ENCODE measurements at places on chromosomes 6 and 20.

DNA sequence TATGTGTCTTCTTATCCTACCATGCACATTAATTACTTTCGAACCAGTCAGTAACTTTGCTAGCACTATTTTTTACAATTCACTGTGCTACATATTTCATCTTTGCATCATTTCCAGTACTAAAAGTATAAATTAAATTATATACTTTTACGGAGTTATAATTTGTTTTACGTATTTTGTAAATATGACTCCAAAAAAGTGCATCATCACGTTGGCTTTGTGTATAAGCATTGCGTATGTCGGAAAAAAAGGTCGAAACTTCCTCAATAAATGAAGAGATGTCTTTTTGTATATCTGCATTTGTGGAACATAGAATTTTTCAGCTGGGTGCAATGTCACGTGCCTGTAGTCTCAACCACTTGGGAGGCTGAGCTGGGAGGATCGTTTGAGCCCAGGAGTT is 52.0 kb downstream of the USP49 start:
- no peak for DNase-seq

DNA sequence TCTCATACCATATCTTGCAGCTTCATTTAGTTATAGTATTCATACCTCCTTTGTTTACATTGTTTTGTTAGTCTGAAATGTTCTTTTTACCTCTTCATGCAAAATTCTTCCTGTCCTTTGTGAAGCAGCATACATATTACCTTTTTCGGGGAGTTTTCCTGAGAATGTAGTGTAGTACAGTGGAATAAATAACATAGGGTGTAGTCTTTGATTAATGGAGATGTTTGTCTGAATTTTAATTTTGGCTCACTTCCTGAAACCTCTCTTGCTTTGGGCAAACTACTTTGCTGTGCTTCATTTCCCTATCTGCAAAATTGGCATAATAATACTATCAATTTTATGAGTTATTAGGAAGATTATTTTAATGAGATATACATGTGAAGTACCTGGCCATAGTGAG is 5.6 kb downstream of the MACROD2 start:
- no peak for DNase-seq

GRCh38 chr6:57221191-57221935 is 744 bp downstream of the RAB23 start:
- DNase-seq: peak; percentile 73

GRCh38 chr20:59211208-59211765 is 47.7 kb downstream of the ZNF831 start:
- no peak for DNase-seq

- DNase-seq: peak; percentile 61
Measured at GRCh38 chr6:121522771-121523386, 87.4 kb downstream of the GJA1 start.

GRCh38 chr6:11374036-11375010 is 141.9 kb upstream of the NEDD9 start:
- DNase-seq: no peak

GRCh38 chr6:153980171-153980570 is 58.9 kb upstream of the OPRM1 start:
- DNase-seq: peak; percentile 50

- peak; percentile 88 for DNase-seq
Measured at GRCh38 chr6:152054441-152054840, 247.0 kb downstream of the ESR1 start.

DNA sequence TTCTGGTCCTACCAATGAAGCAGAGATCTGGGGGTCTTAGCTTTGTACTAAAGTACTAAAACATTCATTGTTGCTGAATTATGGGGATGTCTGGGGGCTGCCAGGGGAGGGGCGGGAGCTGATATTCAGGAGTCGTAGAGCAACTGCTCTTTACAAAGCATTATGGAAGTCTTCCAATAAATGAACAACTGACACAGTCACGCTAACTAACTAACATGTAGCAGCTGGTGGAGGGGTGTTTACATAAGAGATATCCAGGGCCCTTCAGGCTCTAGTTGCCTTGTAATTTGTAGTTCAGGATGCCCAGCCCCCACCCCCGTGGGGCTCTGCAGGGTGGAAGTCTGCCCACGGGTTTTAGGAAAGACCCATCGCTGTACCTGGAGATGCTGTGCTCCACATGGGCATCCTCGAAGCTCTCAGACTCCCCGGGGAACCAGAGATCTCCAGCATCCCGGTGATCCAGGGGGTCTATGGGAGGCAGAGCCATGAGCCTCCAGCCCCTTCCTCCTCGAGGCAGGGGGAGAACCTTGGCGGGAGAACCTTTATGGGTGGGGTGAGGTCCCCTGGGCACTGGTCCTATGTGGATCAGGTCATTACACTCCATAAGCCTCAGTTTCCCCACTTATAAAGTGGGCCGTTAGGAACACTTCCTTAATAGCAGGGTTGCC is 3.4 kb downstream of the TREM2 start:
- DNase-seq: no peak

DNA sequence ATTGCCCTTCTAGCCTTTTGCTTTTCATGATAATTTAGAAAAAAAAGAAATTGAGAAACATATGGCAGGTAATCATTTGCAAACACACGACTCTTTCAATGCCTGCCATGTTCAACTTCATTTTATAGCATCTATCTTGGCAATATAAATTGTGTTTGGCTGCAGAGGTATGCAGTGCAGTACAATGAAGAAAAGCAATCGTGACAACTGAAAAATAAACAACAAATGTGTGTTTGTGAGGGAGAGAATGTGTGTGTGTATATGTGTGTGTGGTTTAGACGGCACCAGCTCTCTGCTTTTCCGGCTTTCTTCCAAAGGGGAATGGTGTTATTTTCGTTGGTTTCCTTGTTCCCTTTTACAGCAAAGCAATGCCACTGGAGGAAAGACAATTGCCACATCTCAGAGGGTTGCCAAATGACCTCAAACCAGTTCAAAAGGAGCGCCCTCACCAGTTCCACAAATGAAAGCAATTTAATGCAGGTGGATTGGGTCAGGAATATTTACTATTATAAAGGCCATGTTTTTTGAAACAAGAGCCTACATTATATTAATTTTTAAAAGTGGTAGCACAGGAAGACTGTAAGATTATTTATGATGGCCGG is 587.2 kb downstream of the PRKN start:
- DNase-seq: no peak

DNA sequence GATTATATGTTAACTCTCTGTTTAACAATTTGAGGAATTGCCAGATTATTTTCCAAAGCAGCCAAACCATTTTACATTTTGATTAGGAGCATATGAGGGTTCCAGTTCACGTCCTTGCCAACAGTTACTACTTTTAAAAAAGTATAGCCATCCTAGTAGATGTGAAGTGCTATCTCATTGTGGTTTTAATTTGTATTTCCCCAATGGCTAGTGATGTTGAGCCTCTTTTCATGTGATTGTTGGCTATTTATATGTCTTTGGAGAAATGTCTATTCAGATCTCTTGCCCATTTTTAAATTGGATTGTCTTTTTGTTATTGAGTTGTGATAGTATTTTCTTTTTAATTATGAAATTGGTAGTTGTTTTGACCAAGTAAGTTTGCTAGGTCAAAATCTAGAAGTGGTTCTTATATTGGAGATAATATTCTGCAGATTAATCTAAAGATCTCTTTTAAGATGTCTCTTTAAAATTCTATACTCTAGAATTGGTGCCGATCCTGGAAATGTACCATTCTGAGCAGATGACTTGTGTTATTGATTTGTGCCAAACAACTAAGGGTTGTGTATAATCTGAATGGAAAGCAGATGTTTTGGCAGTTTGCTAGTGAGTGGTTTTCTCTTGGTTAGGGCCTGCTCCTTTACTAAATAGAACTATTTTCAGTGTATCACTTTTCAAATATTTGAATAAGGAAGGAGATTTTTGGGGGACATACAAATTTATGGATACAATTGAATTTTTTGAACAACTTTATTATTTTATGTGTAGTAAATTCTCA is 99.5 kb downstream of the CDKAL1 start:
- DNase-seq: no peak

DNA sequence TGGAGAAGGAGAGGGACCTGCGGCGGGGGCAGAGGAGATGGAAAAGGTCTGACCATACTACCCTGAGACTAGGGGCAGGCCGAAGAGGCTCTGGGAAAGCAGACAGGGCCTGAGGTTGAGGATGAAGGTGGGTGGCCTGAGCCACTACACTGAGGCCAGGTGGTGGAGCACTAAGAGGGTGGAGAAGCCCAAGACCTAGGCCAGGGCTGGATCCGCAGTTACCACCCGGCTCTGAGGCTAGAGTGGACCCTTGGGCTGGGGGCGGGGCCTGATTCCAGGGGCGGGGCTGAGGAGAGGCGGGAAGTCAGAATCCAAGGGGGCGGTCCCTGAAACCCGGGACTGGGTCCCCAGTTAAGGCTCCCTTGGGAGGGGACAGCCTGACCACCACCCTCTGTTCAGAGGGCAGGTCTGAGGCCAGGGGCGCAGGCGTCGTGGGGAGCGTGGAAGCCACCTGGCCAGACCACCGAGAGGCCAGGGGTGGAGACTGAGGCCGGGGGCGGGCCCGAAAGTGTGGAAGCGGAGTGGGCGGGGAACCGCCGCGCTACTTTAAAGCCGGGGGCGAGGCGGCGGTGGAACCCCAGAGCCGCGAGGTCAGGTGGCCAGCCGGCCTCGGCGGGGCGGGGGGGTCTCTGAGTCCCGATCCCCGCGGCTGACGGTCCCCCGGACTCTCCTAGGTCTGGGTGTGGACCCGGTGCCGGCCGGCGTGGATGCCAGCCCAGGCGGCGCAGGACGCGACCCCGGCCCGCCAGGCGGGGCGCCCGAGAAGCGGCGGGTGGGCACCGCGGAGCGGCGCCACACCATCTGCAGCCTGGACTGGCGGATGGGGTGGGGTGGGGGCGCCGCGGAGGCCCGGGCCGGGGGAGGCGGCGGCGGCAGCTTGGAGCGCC is 8.3 kb downstream of the CCM2L start:
- peak; percentile 30 for DNase-seq

DNA sequence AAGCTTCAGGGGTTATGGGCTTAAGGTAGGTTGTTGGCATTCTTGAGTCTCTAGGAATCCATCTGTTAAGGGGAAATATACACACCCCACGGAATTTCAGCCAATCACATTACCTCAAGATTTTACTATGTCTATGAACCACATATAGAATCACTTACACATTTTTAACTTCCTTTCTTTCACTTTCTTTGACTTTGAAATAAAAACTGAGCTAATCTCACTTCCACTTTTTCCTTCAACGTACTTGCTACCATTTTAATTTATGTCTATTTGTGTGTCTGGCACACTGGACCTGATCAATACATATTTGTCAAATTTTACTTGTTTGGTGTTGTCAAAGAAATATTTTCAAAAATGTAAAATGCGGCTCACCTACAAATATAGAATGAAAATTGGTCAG is 545.4 kb upstream of the JAG1 start:
- no peak for DNase-seq

DNA sequence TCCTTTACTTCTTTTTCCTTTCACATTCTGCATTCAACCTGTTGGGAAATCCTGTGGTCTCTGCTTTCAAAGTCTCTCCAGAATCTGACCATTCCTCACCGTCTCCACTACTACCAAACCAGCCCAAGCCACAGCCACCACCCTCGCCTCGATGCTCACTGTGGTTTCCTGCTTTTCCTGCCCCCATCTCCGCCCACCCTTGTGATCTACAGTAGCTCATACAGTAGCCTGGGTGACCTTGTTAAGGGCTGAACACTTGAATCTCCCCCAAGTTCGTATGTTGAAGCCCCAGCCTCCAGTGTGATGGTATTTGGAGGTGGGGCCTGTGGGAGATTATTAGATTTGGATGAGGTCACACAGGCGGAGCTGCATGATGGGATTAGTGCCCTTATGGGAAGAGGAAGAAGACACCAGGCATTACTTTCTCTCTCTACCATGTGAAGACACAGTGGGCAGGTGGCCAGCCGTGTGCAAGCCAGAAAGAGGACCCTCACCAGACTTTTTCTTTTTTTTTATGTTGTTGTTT is 189.0 kb upstream of the UST start:
- DNase-seq: peak; percentile 17

DNA sequence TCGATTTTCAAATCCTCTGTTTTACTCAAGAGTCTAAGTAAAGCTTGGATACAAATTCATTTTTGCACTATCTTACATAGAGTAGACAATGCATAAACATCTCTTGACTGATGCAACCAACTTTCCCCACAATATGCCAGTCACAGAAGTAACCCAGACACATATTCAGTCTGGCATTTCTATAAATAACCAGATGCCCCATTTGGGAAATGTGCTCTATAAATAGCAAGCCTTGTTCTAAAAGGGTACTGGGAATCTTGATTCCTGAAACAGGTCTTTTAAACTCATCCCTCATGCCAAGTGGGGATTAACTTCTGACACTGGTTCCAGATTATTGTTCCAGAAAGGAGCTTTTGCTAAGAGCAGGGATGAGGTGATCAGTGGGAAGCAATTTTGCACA is 411.7 kb downstream of the EPM2A start:
- no peak for DNase-seq

- DNase-seq: no peak
Measured at GRCh38 chr20:37981568-37981967, 51.7 kb downstream of the TTI1 start.

- DNase-seq: no peak
Measured at GRCh38 chr20:23326774-23327173, 23.8 kb upstream of the NXT1 start.

GRCh38 chr6:81480139-81480538 is 272.3 kb downstream of the TENT5A start:
- DNase-seq: no peak

- no peak for DNase-seq
Measured at GRCh38 chr20:11195169-11195568, 521.4 kb upstream of the JAG1 start.

- no peak for DNase-seq
Measured at GRCh38 chr20:49479785-49480184, 2.7 kb downstream of the KCNB1 start.

GRCh38 chr6:97939440-97940168 is 656.6 kb upstream of the MMS22L start:
- DNase-seq: no peak

DNA sequence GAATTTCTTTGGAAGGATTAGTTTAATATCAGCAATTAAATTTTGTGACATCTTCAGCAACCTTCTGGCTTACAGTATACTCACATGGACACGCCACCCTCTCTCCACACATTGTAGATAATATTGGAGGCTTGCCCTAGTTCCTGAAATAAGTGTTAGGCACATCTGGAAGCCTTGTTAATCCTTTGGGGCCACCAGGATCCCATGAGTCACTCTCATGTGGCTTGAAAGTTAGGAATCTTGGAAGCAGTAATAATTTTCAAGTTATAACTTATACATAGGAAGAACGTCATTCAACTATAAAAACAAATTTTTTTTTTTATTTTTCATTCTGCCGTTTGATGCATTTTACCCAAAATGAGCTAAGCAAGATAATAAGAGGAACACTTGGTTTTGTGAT is 20.5 kb downstream of the LAMA4 start:
- peak; percentile 62 for DNase-seq

- no peak for DNase-seq
Measured at GRCh38 chr20:53757472-53757913, 163.9 kb upstream of the ZNF217 start.

- DNase-seq: no peak
Measured at GRCh38 chr6:11011787-11012234, 32.3 kb downstream of the ELOVL2 start.

GRCh38 chr6:22253955-22254655 is 42.7 kb downstream of the PRL start:
- DNase-seq: no peak

- no peak for DNase-seq
Measured at GRCh38 chr6:39599973-39600372, 125.2 kb downstream of the KIF6 start.

- DNase-seq: no peak
Measured at GRCh38 chr6:92682516-92683398, 736.6 kb downstream of the EPHA7 start.

Measured in ELR (cell line).